Activated gamma-delta T cell (primary cell): ENCODE measurements at places on chromosomes 3 and 15.

GRCh38 chr3:128011140-128011539 lies 41.1 kb upstream of the SEC61A1 start:
- DNase-seq, result no peak

DNA sequence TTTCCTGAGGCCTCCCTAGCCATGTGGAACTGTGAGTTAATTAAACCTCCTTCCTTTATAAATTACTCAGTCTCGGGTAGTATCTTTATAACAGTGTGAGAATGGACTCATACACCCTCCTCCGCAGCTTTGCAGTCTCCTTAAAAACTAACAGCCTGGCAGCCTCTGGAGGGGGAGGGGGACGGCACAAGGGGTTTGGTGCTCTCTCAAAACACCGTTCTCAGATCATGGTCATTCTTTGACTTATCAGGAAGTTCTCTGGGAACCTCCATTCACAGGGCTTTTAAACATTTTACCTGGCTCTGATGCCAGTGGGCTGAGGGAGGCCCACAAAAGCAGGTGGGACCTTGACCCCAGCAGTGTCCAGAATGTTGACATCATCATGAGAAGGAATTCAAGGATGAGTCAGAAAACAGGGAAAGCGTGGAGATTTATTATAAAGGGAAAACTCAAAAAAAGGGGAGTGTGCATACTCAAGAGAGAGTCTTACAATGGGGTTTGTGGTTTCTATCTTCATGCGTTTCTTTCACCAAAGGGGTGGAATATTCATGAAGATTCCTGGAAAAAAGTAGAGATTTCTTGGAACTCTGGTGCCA lies 43.9 kb downstream of the ONECUT1 start:
- no peak for DNase-seq

DNA sequence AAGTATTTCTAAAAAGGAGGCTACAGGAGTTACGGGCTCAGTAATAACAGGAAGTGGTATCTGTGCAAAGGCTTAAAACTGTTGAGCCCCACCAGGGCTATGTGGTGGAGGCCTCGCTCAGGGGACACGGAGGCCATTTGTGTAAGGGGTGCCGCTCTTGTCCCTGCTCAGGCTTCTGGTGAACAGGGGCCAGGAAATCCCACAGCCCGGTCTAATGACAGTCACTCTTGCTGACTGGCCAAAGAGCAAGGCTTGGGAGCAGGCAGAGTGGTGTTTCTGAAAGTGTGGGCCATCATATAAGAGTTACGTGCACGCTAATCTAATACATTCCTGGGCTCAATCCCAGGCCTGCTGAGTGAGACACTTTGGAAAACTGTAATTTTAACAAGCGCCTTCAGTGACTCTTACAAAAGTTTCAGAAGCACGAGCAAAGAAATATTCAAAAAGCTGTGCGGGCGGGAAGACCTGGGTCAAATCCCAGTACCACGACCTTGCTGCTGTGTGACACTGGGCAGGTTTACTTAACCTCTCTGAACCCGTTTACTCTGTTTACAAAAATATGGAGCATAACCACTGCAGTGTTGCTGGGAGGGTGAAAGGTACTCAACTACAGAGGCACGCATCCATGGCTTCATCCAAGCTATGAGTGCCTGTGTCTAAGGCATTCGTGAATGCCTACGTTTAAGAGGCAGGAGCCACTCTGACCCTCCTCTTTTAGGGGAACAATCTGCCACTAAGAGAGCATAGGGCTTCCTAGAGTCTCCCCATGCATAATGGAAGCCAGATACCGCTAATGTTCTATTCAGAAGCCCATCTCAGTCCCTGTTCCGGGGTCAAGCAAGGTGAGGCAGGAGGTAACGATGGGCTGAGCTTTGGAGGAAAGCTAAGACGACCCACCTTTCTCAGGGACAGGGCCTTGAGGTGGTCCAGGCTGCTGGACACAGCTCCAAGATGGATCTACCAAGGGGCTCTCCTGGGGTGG lies 2.0 kb downstream of the ATP10A start:
- DNase-seq, result no peak

- no peak for DNase-seq
Observed at GRCh38 chr15:66494262-66494661, 3.3 kb downstream of the SNAPC5 start.

GRCh38 chr15:92808598-92809063 lies 91.5 kb upstream of the CHD2 start:
- no peak for DNase-seq

DNA sequence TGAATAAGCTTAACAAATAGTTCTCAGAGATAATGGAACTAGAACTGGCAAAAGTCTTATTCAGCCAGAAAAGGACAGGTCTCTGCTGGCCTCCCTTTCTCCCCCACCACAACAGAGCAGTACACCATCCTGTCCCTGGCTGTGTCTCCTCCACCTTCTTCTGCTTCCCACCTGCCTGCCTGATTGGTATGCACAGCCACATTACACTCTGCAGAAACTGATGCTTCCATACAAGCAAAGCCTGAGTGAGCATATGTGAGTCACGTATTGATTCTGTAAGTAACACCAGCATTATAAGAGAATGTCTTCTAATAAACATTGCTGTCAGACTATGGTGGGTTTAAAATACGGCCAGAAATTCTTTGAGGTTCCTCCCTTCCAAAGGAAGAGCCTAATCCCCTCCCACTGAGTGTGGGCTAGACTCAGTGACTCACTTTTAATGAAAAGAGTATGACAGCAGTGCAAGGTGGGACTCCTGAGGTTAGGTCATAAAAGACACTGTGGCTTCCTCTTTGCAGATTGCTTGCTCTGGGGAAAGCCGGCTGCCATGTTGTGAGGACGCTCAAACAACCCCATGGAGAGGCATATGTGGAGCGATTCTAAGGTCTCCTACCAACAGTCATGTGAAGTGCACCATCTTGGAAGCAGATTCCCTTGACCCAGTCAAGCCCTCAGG lies 44.4 kb downstream of the ANXA2 start:
- DNase-seq, result no peak

GRCh38 chr15:89857673-89858072 lies 36.1 kb downstream of the AP3S2 start:
- no peak for DNase-seq

DNA sequence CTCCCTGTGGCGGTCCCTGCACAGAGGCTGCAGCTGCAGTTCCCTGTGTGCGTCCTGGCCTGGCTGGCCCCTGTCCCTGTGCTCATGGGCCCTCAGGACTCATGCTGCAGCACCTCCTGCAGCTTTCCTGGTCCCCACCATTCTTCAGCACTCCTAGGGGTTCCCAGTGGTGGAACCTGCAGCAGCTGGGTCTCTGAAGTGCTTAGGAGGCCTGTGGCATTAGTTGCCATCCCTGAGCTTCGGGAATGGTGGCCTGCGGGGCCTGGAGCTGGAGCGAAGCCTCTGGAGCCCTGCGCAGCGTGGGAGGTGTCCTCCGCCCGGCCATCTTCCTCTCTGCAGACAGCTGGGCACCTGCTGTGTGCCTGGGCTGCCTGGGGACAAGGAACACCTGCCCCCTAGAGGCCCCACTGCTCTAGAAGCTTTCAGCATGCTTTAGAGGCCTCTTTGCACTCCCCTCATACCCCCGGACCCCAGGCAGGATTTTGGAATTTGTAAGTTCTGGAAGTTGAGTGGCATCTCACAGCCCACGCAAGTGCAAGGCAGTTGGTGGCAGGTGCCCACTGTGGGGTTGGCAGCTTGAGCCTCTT lies 13.1 kb downstream of the PLXNA1 start:
- no peak for DNase-seq

DNA sequence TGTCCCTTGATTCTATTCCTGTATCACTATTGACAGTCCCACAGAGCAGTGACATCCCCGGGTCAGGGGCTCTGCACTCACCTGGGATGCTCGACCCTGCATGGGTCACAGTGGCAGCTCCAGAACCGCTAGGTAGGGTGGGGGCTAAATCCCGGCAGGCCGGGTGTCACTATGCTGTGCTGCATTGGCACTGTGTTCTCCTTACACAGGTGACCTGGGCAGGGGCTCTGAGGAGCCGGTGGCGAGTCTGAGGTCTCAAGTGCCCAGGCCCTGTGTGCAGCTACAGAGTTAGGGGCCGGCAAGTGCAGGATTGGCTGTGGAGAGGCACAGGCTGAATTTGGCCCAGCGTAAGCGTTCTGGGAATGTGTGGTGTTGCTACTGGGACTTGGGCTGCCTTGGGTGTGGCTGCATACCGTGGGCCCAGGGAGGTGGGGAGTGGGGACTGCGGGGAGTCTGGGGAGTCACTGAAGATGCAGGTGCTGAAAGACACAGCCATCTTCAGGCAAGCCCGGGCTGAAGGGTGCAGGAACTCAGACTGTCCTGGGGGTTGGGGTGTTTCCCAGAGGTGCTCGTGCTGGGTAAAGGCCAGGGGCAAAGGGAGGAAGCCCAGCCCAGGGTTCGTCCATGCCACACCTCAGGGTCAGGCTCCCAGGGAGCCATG lies 102.6 kb upstream of the PRR20G start:
- no peak for DNase-seq

- no peak for DNase-seq
Observed at GRCh38 chr3:42080453-42080872, 10.7 kb upstream of the TRAK1 start.

DNA sequence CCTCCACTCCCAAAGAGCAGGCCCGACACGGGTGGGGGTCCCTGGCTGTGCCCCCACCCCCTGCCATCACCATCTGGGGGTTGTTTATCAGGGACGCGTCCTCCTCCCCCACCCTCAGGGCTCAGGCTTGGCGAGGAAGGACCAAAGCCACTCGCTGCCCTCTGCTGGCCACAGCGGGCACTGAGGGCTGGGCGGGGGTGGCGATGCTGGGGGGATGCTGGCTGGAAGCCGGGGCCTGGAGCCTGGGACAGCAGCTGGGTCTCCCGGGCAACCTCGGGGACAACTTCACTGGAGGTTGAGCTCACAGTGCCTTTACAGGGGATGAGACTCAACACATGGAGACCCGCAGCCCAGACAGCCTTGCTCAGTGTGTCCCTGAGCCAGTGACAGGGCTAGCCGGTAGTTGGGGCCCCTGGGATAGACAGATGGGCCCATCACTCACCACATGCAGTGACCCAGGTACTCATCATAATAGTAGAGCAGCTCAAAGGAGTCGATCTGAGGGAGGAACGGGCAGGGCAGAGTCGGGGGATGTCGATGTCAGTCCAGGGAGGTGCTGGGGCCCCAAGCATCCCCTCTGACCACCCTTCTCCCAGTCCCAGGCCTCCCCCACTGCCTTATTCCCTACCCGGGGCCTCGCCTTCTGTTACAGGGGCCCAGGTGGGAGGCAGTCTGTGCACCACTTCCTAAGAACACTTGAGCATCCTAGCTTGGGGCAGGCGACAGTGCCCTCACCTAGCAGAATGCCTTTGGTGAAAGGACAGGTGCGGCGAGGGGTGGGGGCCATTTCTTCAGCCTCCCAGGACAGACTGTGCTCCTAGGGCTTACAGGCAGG lies 5.9 kb upstream of the CALML4 start:
- peak; percentile 20 for DNase-seq

- DNase-seq, result no peak
Observed at GRCh38 chr3:57652203-57652602, 40.7 kb downstream of the DENND6A start.

DNA sequence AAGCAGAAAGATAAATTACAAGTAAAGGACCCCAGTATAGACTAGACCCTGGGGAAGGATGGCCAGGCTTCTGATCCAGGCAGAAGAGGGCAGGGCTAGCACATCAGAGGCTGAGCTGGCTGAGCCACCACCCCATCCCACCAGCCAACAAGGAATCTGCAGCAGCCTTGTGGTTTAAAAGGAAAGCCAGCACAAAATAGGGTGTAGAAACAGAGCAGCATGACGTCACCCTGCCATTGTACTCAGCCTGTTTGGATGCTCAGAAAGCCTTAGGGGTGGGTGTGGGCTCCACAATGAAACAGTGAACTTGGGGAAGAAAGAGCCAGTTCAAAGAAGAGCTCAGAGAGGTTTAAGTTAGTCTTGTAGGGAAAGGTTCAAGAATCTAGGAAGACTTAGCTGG lies 28.2 kb downstream of the DUOX1 start:
- no peak for DNase-seq

GRCh38 chr3:104796556-104796955 lies 570.2 kb upstream of the ALCAM start:
- no peak for DNase-seq

DNA sequence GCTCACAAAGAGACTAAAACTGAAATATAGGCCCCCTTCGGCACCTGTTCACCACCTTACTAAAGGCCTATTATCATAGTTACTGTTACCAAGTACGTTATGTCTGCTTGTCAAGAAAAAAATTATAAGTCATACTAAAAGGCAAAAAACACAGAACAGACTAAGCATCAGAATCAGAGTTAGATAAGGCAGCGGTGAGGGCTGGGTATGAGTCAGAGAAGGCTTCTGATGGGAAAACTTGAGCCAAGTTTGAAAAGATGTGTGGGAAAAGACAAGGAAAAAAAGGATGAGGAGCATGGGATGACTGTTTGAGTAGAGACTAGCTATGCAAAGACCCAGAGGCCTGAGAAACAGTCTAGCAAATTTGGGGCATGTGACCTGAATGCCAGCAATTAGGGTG lies 387.2 kb upstream of the SGO1 start:
- DNase-seq, result no peak

DNA sequence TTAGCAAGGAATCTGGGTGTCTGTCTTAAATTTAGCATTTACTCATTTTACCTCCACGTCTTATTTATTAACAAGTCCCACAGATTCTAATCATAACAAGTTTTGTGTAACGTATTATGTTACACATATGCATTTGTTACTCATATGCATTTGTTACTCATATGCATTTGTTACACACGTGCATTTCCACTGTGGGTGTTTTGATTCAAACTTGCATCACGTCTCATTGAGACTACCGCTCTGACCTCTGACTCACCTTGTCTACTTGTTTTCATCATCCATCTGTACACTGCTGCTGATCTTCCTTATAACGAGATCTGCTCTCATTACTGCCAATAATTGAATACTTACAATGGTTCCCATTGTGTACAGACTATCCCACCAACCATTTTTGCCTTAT lies 1141.4 kb downstream of the TBL1XR1 start:
- no peak for DNase-seq

- no peak for DNase-seq
Observed at GRCh38 chr3:183711516-183711915, 13.9 kb downstream of the YEATS2 start.

DNA sequence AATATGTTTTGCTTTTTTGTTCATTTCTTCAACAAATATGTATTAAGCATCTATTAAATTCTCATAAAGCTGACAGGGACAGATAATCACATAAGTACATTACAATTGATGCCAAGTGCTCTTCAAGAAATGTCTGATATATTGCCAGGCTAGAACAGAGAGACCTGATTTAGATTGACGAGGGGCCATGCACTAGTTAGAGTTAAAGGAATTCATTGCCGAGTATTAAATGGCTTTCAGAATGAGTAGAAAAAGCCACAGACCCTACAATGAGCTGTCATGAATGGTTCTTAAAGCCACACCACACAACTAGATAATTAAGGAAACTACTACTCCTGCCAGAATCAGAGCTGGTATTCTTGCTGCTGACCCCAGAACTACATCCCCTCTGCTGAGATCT lies 250.2 kb upstream of the MME start:
- no peak for DNase-seq

GRCh38 chr15:75335705-75336355 lies at the start of gene COMMD4:
Gene COMMD4 (plus strand): TSS chr15:75336063. CDS start chr15:75336090, 27 bp downstream.
- peak; percentile 30 for DNase-seq
